ENCODE measurements at places on chromosomes 3 and 15.
A peak's percentile ranks its signal among the peaks of the same experiment; 100 is the strongest.

DNA sequence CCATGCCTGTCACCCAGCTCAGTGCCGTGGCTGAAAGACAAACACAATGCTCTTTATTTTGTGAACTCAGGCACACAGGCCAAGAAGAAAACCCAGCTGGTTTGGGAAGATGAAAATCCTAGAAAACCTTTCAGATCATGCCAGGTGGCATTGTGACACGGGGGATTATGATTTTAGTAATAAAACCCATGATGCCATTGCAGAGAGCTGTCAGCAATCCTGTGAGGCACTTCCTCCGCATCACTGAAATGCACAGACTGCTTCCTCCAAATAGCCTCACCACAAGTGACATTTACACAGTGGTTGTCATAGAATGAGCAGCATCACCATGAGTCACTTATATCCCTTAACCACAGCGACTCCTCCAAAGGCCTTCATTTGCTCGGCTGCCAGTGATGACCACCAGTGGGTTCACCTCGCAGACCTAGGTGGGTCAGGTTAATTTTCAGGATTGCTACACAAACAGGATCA is 22.7 kb downstream of the ABHD6 start:
- peak; percentile 63 for DNase-seq

DNA sequence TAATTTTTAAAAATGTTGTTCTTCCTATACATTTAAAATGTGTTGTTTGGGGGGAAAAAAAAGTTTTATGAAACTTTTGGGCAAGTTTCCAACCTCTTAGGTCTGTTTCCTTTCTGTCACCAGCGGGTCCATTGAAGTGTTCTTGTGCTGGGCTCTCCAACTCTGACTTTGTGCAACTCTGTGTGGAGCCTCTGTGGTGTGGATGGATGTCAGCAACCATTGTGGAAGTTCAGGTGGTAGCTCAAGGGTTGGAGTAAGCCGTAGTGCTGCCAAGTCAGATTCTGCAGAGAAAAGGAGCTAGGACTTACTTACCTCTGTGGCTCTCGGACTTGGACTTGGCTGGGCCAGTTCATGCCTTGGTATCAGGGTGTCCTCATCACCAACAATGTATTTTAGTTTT is 22.4 kb downstream of the ARID3B start:
- DNase-seq: no peak

DNA sequence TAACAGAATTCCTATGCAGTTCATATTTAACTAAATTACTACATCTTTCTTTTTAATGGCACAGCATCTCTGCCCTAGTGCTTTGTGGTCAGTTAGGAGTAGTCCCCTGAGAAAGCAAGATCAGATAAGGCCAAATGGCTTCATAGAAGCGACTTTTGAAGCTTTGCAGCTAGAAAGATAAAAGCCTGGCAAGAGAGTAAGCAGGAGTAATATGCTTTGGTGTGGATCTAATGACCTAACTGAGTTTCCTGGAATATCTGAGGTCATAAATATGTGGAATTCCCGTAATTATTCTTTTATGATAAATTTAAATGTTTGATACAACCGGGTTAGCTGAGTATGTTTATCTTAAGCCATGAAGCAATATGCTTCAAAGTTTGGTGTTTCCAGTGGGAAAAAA is 374.9 kb upstream of the LRRC3B start:
- DNase-seq: no peak

DNA sequence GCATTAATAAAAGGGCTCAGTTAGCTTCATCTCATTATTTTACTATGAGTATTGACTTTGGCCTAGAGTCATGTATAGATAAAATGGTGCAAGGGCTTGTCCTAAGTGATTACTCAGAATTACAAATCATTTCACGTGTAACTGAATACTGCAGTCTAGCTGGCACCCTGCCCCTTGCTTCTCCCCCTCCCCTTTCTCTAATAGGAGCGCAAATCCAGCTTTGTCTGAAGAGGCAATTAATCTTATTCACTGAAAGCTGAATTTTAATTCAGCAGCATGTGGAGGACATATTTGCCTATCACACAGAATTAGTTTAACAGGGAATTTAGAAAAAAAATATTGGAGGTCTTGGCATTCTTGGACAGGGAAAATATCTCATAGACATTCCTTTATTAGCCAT is 412.1 kb upstream of the DPH6 start:
- peak; percentile 23 for DNase-seq

DNA sequence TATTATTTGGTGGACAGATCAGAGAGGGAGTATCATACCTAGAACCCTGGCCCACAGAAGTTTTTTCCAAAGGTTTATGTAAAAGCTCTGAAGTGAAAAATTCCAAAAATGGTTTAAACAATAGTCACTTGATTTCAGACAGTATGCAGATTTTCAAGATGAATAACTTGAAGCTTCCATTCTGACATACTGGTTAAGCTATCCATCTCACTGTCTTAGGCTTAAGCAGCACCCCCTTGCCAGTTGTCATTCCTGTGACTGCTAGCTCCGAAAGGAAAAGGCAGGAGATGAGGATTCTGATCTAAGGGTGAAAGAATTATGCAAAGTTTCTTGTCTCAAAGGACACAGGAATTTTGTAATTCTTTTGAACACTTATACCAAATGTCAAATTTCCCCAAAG is 337.5 kb upstream of the THBS1 start:
- DNase-seq: no peak

- no peak for DNase-seq
Observed at GRCh38 chr3:142735462-142735861, 11.6 kb downstream of the TRPC1 start.

Data from non-pigmented ciliary epithelial cell (primary cell).